H54 (cell line): ENCODE measurements at places on chromosomes 11 and 22.
A peak's percentile ranks its signal among the peaks of the same experiment; 100 is the strongest.

GRCh38 chr11:119741369-119742262 lies 12.6 kb upstream of the NECTIN1 start:
- peak; percentile 37 for DNase-seq

DNA sequence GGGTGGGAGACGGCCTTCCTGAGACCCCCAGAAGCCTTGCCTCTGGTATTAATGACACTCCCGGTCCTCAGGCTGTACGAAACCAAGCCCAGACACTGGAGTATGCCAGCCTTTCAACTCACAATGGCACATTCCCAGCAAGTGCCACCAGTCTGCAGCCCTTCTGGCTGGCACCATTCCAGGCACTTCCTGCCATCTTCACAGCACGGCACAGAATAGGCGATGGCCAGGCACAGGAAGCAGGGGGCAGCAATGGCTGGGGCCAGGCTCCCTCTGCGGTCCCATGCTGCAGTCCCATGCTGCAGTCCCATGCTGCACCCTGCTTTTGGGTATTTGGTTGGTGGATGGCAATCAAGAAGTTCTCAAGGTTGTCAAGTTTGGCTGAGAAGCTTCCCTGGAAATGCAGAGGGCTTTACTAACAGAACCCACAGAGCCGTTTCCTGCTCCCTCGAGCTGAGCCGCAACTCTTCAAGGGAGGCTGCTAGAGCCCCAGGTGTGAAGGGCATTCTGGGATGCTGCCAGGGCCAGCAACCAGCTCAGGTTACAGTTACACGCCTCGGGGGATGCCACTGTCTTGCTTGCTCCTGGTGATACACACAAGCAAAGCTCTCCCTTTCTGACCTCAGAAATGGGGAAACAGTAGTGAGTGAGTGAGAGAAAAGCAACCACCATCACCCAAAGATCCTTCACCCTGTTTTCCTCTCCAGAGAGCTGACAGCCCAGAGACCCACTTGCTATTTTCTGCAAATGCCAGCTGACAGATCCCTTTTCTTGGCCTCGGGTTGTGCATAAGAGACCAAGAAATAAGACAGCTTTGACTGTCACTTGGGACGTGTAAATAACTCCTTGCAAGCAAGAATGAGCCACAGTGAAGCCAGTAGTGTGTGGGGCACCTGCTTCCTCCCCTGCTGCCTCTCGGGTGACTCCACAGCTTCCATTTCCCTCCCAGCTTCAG lies 23.9 kb downstream of the LRFN4 start:
- DNase-seq, result no peak

DNA sequence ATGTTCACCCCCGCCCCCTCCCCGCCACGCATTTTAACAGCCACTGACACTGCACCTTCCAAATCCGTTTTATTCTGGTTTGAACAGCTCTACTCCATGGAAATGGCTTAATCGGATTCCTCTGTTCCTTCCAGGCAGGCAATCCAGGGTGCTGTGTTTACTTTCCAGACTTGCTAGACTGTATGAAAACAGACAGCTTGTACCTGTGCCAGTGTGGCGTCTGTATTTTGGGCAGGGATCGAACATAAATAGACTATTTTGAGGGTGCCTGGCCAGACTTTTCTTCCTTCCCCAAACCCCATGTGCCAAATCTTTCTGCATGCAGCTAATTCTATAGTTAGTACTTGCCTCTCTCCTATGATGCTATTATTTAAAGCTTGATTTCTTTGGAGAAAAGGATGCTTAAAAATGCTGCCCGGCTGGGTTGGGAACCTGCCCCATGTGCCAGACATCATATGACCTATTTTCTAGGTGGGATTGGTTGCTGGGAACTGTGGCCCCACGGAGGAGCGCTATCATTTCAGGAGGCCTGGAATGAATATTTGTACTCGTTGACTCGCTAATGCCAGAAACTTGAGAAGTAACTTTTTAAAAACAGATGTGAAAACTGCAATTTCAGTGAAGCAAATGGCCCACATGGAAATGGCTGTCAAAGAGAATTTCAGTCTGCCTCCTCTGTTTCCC lies 814.8 kb downstream of the BRD1 start:
- no peak for DNase-seq

DNA sequence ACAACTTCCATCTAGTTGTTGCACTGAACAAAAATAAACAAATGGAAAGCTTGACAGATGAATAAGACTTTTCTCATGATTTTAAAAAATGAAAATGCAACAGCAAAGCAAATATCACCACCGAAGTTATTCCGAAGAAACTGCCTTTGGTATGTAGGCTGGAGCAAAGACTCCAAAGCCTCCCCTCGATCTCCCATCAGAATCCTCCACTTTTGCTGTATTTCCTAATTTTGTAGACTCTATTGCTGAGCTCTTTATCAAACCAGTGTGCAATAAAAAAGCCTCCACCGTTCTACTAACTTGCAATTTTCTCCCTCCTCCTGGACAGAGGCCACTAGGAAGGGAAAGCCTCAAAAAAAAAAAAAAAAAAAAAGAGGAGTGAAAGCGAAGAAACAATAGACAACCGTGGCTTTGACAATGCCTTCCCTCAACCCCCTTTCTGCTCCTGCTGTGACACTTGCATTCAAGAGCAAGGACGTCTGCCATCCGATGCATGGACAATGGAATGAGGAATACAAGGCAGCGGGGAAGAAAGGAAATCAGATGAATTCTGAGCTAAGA lies 190.9 kb upstream of the BLID start:
- no peak for DNase-seq

- no peak for DNase-seq
Observed at GRCh38 chr11:115300660-115301428, 203.4 kb downstream of the CADM1 start.

- no peak for DNase-seq
Observed at GRCh38 chr11:13346470-13346869, 68.9 kb downstream of the BMAL1 start.

DNA sequence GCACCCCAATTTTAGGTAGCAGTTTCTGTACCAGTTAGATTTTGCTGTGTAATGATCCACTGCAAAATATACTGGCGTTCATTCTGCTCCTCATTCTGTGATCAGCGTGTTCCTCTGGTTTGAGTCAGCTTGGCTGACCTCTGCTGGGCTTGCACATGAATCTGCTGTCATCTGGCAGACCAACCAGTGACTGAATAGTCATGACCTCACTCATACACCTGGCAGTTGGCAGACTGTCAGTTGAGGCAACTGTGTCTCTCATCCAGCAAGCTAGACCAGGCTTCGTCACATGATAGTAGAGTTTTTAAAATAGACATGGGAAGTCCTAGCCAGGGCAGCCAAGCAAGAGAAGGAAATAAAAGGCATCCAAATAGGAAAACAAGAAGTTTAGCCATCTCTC lies 316.3 kb upstream of the LARGE1 start:
- no peak for DNase-seq

- DNase-seq, result no peak
Observed at GRCh38 chr22:47580121-47580520, 817.7 kb downstream of the TBC1D22A start.

DNA sequence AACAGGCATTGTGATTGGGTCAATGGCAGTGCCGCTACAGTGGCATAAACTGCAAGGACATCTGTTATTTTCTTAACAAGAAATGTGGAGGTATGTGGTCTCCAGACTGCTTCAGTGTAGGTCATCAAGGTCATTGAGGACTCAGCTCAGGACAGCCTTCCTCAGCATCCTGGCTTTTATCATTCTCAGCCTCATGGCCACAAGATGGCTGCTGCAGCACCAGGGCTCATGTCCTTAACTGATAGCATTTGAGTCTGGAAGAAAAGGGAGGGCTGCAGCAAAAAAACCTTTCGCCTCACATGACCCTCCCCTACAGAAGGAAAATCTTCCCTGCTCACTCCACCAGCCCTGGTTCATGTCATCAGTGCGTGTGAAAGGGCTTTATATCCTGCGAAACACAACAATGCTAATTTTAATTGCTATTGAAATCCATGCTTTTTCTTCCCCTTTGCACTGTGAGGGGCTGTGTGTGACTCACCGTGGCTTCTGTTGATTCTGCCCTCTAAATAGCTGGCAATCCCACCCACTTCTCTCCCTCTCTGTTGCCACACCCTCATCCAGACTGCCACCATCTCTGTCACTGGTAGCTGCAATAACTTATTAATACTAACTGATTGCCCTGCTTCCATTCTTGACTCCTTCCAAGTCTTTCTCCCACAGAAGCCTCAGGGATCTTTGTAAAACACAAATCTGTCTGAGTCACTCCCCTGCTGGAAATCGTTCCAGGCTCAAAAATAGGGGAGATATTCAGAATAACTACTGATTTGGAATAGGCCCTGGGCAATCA lies 43.8 kb downstream of the CHRDL2 start:
- DNase-seq, result no peak

DNA sequence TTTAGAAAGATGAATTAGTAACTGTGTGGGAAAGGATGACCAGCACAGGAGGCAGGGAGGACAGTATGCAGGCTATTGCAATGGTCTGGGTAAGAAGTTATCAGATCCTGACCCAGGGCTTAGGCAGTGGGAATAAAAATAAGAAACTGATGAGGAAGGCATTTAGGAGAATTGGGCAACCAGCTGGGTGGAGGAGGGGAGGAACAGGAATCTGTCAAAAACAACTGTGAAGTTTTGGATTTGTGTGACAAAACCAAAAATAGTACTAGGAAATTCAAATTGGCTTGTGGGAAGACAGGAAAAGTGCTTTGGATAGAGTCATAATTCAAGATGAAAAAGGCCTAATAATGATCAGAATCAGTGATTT lies 27.9 kb downstream of the MMP13 start:
- no peak for DNase-seq

DNA sequence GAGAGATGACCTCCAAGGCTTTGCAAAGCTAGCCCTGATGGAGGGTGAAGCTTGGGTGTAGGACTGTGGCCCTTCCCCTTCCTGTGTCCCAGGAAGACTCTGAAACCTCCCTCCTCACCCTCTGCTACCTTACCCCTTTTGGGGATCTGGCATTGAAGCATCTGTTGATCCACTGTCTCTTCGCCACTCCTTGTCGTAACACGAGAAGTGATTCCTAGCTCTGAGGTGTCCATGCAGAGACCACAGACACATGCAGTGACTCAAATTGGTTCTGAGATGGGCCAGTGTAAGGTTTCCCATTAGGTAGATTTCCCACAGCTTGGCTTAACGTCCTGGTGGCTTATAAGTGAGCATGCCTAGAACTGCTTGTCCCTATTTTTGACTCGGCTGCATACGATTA lies 101.4 kb downstream of the ZBTB16 start:
- DNase-seq, result no peak

DNA sequence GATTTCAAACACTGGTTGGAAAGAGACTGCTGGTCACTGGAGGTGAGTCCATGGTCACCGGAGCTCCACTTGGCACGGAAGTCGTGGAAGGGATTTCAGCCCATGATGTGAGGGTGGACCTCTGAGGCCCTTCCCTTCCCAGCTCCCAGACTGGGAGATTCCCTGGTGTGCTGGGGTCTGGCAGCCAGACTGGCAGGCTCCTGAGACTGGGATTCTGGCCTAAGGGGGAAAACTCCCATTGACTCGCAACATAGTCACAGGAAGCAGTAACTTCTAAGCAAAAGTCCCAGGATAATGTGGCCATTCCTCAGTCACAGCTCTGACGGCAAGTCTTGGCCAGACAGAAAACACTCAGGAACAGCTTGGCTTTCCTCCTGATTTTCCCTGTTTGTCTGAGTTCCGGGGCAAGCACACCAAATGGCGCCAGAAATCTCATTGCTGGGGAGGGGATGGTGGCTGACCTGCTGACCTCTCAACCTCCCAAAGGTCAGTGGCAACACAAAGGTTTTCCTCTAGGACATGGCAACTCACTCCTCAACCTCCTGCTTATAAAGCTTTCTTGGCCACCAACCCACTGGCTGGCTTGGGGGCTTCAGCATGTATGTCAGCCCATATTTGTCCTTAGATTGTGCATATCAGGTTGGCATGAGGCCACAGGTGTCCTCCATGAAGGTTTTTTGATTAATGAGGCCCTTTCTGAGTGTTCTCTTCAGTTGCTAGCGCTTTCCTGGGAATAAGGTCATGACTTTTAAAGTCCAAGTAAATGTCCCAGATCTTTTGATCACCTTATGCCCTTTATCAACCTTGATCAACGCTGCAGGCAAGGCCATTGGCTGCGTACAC lies 99.5 kb downstream of the CCDC81 start:
- no peak for DNase-seq

GRCh38 chr11:57456960-57457642 lies 3.2 kb upstream of the RTN4RL2 start:
- peak; percentile 91 for DNase-seq

DNA sequence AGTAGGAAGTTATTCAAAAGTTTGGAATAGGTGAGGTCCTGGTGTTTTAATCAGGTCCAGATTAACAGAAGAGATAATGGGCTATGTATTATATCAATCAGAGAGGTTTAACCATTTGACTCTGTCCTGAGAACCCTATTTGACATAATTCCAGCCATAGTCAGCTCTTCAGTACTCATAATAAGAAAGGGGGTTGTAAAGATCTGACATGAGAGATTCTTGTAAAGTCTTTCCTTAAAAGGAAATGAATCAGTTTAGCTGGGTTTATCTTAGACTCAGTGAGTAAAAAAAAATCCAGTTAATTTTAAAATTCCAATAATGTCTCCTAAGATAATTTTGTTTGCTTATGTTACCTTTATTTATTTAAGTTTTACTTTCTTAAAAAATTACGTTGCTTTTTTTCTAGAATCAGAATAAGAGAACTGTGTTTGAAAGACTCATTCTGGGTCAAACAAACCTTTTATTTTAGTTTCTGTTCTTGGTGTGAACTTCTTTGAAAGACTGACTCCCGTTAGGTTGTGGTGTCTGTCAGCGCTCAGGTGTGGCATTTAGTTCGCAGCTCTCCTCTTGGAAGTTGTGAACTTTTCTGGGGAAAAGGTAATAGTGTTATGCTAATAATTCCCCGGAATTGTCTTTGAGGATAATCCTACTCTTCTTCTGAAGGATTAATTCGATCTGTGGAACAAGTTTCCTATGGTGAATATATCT lies 20.5 kb downstream of the NUCB2 start:
- no peak for DNase-seq

- no peak for DNase-seq
Observed at GRCh38 chr11:45530111-45530510, 135.3 kb downstream of the CHST1 start.

GRCh38 chr11:113363996-113364641 lies 23.5 kb upstream of the ANKK1 start:
- no peak for DNase-seq

GRCh38 chr11:118088531-118088930 lies 1.8 kb upstream of the SMIM35 start:
- no peak for DNase-seq

DNA sequence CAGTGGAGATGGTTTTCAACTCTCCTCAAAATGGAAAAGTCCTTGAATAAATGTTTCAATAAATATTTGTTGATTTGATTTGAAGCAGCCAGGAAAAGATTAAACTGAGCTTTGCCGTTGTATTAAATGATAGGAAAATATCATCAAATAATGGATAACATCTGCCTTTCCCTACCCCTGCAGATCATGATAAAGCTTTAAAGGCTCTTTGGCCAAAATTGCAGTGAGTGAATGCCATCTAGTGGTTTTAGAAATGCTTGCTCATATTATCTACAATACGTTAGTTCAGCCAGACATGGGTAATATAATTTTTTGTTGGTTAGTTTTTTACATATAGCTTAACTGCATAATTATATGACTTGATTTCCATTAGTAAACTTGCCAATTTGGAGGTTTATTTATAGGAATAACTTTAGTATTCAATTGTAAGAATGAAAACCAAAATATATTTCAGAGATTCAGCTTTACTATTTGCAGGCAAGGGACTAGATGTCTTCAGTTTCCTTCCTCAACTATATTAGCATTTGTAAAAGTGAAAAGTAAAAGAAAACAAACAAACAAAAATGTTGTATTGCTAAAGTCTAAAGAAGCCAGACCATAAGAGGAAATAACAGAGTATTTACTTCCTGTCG lies 159.2 kb downstream of the MSANTD4 start:
- no peak for DNase-seq
